ENCODE measurements at places on chromosomes 4 and X. TPM values are rescaled to one million over a fixed set of nuclear protein-coding genes. Genes with fewer than 3 reads are reported as not detected.

NXF2B gene
- total RNA-seq: not detected

TREX2 gene
- not detected for total RNA-seq

PLS3 gene
- 79.6 TPM for total RNA-seq

GRCh38 chr4:136935871-136936270, 596.4 kb downstream of the PCDH18 start:
- no peak for DNase-seq

DNA sequence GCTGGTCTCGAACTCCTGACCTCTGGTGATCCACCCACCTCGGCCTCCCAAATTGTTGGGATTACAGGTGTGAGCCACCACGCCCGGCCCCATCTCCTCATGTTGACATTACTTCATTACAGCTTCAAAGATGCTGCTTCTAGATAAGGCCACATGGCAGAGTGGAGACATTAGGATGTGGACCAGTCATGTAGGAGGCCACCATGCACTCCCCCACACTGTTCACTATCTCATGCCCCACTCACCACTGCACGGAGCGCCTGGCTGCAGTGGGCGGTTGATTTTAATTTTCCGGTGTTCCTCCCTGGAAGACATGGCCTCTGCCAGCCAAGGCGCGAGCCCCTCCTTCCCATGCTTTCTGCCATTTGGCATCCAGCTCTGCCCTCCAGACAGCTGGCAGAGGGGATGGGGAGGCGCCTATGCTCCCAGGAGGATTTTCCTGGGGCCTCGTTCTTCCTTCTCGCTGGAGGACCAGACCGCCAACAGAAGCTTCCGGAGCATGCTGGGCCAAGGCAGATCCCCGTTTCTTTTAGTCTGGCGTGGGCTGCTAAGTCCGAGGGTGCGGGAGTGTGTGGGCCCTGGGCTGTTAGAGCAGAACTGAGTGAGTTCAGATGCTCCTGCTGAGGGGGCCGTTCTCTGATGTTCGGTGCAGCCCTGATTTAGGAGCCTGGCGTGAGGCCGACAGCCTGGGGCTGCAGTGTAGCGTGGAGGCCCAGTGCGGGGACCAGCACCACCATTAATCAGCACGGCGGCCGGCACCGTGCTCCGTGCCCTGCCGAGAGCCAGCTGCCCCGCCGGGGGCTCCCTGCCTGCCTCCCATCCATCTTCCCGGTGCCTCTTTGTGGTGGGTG, 93.1 kb downstream of the SORCS2 start:
- no peak for DNase-seq

DNA sequence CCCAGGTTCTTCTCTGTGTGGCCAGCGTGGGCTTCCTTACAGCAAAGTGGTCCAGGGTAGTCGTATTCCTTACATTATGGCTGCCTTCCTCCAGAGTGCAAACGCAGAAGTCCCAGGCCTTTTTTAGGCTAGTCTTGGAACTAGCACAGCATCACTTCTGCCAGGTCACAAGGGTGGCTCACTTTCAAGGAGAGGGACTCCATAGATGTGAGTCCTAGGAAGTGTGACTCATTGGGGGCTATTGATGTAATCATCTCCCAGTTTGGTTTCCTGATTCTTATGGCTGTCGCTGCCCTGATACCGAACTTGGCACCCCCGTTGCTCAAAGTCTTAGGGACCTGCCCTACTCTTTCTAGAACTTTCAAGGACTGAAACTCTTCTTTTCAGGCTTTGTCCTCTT, 140.0 kb downstream of the DCK start:
- no peak for DNase-seq

DNA sequence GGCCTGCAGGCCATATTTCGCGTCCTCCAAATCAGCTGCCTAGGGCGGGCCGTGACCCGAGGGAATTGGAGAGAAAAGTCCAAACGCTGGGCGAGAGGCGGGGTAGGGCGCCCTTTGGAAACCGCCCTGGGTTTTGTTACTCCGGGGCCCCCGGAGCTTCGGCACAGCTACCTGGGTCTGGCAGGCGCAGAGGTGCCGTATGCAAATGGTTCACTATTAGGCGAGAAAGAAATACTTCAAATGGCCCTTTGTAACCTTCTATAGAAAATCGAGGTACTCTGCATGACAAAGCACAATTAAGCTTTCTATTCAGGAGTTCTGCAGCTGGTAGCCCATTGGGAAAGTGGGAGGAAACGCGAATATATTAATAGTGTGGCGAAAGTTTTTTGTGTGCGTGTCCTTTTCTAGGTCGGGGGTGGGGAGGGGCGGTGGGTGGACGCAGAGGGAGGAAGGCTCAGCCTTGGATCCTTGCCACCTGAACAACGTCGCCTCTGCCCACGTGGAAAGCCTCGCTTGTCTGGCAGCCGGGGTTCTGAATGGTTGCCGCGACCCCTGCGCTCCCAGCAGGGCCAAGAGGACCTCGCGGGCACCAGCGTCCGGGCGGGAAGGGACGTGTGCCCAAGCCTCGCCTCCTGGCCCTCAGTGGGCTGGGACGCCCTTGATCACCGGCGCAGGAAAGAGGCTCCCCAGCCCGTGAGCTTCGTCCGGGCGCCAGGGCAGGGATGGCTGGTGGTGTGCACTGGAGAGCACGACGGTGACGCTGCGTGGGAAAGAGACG, 9.5 kb downstream of the GSX2 start:
- no peak for DNase-seq

- DNase-seq: no peak
Measured at GRCh38 chrX:133475521-133475920, 60.2 kb upstream of the GPC4 start.

XK gene
- 1.1 TPM for total RNA-seq

DNA sequence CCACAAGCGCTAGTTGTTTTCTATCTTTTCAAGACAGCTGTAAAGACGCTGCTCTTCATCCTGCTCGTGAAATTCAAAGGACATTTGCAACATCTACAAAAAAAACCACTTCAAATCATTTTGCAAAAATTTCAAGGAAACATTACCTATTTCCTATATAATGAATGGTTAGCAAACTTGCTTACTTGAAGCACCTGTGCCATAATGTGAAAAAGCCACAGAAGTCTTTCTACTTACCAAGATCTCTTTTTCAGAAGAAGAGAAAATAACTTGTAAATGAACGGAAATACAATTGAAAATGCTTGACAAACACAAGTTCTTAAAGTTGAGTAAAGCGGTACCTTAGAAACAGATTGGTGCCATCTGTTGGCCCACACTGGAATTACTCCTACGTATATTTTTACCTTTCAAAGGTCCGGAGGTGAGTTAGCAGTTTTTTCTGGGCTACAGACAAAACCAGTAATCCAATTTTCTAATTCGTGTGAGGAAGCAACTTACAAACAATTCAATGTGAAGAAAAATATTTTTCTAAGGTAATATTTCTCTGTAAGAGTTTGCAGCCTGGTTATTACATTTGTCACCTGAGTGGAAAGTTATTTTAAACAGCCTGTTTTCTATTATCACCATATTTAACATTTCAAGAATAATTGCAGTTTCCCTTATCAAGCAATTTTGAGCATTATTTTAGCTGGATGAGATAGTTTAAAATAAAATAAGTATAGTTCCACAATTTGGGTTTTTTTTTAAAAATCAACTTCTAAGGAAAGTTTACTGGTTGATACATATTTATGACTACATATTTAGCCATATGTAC, at the start of gene TLR6:
TSS of gene TLR6 (minus strand) at position 294 of the 814 bp plus-strand sequence. CDS start 27,344 bp downstream, outside the sequence.
- DNase-seq: no peak

RAB28 gene
- total RNA-seq: 15.5 TPM
